Effector CD8-positive, alpha-beta T cell (primary cell): ENCODE measurements at places on chromosomes 12 and 14.

DNA sequence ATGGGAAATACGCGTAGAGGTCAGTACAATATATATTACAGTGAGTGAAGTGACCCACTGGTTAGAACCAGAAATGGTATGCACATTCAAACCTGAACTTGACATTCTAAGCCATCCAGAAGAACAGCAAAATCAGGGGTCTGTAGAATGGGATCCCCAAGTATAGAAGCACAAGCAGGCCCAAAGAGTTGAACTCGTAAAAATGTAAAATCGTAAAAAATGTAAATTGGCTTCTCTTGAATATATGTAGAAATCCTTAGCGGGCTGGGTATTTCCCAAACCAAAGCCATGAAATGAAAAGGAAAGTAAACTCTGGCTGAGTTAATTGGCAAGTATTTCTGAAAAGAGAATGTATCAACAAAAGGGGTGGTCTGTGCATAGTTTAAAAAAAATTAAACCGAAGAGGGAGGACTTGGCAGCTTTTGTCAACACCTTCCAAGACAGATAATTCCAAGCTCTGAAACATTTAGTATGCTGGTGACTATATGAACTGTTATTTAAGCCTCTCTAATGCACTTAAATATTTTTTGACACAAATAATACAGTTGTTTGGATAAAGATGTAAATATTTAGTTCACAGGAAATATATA lies 1505.6 kb upstream of the FLRT2 start:
- DNase-seq = no peak

DNA sequence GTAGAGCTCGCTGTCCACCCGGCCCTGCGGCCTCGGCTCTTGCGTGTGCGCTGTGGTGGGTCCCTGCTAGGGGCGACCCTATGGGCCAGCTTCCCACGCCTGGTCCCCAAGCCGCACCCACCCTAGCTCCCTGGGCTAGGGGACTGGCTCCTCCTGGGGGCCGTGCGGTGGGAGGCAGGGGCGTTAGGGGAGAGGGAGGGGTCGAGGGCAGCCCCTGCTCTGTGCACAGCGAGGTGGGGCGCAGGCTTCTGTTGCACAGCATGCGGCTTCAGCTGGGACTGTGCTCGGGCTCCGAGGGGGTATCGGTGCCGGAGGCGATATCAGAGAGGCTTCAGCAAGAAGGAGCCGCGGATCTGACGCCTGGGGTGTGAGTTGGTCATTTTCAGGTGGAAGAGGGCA lies 86.1 kb downstream of the ALG10 start:
- no peak for DNase-seq

- no peak for DNase-seq
Measured at GRCh38 chr12:63862187-63862968, 17.9 kb downstream of the SRGAP1 start.

GRCh38 chr14:69045857-69046475 lies 66.9 kb upstream of the ACTN1 start:
- DNase-seq = no peak

DNA sequence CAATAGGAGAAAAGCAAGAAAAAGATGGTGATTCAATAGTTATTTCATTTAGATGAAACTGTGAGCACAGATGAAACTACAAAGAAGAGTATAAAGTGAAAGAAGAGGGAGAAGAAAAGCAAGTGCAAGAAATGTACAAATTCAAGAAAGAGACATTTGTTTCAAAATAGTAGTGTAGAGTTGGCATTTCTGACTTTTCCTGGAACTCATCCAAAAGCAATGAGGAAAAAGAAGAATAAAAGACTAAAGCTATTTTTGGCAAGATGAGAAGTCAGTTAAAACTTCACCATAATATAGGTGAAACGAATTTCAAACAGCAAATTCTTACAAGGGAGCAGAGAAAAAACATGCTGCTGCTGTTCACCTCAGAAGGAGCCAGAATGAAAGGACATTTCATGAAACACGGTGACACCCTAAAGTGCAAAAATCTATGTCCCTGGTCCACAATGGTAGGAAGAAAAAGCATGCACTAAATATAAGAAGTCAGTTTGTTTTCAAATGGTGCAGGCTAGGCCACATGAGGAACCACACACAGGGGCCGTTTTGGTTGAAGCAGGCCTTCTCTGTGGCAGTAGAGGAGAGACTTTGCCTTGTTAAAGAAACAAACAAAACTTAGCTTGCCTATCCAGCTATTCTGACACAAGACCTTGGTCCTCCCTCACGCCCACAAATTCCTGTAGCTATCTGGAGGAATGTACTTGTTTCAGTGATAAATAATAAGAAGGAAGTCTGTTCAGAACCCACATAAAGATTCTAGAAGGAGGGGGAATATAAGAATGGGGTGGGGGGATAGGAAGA lies 11.1 kb upstream of the CMAS start:
- no peak for DNase-seq

DNA sequence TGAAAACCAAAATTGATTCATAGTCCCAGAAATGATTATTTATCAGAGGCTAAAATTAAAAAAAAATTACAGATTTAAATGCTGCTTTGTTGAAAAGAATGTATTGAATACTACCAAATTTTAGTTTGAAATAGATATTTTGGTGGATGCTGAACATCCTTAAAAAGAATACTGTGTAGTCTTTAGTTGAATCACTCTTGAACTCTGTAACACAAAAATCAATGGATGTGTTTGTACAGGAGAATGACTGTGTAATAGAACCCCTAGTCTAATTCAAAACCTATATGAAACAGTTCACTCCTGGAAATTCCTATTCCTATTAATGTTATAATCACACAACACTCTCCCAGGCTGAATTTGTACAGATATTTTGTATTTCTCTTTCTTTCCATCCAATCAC lies 1.5 kb upstream of the TSPAN8 start:
- DNase-seq = no peak

DNA sequence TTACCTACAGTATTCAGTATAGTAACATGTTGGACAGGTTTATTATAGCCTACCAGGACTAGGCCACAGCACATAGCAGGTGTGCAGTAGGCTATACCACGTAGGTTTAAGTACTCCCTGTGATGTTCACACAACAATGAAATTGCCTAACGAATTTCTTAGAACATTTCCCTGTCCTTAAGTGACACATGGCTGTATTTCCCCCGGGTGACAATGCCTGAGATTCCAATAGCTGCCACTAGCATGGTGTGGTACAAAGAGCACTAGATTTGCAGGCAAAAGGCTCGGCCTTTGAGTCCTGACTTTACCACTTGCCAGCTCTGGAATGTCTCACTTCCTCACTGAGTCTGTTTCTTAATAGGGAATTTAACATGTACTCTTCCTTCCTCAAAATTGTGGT lies 19.7 kb downstream of the PTPN21 start:
- DNase-seq = no peak

GRCh38 chr12:93318720-93319522 lies 58.8 kb upstream of the NUDT4 start:
- DNase-seq = no peak

DNA sequence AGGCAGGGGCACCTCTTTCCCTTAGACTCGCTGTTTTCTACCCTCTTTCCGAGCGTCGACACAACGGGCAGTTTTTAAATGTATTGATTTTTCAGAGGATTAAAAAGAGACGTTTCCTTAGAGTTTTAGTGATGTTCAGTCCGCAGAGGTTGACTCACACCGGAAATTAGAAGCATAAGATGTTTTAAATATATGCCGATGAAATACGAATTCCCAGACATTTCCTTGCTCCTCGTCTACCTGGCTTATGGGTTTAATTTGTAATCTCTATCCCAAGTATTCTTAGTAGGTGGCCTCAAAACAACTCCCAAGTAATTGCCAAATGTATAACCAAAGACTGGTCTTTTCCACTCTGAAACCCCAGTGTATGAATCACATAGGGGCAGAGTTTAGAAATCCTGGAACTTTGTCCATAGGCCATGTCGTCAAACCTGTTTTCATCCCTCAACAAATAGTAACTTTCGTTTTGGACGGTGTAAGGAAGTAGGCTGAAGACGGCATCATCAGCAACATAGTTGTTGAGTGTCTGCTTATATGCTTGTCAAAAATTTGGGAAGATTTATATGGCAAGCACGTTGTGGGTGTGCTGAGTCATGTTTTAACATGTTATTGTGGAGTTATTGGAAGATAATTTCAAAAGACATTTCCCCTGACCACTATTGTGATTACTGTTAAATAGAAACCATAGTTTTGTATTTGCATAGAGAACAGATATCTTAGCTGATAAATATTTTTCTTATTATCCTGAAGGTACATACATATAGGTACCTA lies 824 bp downstream of the TBK1 start:
- no peak for DNase-seq

- no peak for DNase-seq
Measured at GRCh38 chr14:100406505-100407131, 83.5 kb downstream of the SLC25A47 start.

DNA sequence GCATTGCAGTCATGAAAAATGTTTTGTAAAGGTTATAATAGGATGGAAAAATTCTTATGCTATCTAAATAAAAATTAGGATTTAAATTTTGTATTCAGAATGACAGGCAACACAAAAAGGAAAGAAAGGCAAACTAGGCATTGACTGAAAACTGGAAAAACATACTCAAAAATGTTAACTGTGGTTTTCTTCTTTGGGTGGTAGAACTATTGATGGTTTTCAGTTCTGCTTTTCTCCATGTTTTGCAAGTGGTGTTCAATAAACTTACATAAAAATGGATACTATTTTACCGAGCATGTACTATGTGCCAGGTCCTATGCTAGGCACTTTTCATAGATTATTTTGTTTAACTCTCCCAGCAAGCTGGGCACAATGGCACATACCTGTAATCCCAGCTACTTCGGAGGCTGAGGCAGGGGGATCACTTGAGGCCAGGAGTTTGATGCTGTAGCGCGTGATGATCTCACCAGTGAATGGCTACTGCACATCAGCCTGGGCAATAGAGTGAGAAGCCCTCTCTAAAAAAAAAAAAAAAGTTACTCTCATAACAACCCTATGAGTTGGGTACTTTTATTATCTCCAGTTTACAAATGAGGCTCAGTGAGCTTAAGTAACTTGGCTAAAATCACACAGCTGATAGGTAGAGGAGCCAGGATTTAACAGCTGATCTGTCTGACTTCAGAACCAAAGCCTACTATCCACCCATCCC lies 26.3 kb upstream of the TCP11L2 start:
- DNase-seq = no peak
